NCI-H1105 (cell line): ENCODE measurements at places on chromosomes 1 and 21.

DNA sequence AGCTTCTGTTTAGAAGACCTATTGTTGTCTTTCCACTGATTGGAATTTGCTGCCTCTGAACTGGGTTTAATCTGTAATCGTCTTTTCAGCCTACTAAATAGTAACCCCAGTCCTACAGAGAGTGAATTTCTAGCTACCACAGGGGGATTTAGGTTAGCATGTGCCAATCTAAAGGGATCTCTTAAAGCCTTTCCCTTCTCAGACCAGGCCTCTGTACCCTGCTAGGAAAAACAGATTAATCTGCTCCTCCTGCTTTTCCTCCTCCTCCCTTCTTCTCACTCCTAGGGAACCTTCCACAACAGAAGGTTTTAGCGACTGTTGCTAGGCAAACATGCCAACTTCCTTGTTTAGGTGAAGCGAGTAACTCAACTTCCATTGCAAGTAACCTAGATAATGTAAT, 1.3 kb upstream of the RC3H1 start:
- no peak for DNase-seq

- DNase-seq: no peak
Measured at GRCh38 chr1:4962836-4963235, 308.4 kb downstream of the AJAP1 start.

- DNase-seq: no peak
Measured at GRCh38 chr1:114314098-114314497, 160.4 kb upstream of the SYT6 start.

DNA sequence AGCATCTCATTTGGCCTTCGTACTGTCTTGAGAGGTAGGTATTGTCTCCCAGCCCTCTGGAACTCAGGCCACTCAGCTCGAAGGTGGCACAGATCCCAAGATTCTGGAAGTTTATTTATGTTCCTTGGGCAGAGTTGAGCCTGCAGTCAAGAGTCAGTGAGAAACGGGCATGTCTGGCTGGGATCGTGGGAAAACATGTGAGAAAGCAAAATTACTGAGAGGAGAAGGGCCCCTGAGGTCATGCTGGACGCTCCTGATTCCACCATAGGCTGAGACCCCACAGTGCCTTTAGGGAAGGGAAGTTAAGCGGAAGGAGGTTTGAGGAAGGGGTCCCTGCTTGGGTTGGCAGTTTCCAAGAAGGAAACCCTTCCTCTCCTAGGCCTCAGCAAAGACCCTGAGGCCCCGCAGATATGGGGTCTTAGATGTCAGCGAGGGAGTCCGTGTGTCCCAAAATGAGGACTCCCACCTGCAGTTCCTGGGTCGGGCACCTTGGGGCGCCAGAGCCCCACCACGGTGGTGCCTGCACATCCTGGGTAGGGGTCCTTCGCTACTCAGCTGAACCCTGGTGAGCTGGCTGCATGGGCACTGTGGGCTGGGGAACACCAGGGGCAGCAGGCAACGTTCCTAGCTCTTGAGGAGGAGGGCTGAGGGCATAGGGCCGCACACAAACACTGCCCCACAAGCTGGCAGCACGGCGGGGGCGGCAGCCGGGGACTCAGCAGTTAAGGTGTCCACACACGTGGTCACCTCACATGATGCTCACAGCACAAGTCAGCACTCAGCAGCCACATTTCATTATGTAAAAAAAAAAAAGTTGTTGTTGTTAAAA, 12.3 kb upstream of the SEMA4A start:
- no peak for DNase-seq

DNA sequence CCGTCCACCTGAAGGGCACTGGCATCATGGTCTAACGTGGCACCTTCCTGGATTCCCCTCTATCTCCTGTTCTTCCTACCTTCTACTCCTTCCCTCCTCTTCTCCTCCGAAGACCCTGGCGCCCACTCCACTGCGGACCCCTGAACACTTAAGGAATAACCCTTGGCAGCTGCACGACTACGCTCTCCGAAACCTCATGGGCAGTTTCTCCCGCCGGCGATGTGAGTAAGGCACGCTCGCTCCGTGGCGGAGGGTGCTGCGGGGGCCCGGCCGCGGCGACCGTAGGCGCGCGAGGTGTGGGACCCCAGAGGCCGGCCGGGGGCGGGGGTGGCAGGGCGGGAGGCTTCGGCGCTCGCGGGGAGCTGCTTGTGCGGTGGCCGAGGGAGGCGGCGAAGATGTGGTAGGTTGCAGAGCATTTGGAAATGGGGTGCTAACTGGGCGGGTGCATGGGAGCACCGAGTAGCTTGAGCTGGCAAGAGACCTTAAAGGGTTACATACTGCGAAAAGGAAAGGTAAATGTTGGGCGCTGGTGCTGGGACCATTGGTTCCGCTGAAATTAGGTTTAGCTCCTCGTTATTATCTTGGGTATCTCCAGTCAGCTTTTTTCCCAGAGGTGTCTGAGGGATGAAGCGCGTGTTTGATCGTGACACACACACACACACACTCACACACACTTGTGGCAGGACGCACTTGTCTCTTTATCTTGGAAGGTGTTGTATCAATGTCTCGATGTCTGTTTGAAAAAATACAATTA, 876 bp downstream of the LRRC7 start:
- DNase-seq: peak; percentile 44

DNA sequence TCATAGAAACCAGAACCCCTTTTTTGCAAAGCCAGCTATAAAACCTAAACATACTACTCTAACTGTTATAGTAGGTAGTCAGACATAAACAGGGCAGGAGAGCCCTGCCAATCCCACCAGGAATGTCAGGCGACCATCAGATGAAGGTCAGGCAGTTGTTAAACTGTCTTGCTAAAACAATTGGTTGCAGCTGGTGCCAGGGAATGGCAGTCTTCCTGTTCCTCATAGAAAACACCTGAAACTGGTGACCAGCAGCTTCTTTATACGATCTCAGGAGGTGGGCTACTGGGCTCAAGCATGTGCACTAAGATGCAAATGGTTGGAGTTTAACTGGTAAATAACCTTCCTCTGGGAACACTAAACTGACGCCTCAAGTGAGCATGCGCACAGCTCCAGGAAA, 224.1 kb downstream of the COL11A1 start:
- DNase-seq: no peak

- DNase-seq: no peak
Measured at GRCh38 chr1:227901239-227901905, 46.4 kb downstream of the WNT9A start.

DNA sequence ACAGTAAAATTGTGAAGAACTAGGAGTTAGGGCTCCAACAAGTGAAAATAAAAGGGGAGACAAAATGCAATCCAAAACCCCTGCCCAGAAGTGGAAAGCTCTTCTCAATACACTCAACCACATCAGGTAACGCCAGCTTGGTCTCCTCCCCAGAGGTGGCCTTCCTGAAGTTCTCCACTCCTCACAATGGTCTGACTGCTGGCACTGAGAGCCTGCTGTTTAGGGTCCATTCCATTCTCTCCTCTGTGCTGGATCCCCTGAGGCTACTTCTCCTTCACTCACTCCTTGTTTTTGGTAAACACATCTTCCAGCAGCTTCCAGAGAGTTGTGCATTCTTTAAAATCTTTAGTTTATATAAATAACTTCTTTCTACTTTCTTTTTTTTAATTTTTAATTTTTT, 189.5 kb downstream of the KCNT2 start:
- DNase-seq: no peak

DNA sequence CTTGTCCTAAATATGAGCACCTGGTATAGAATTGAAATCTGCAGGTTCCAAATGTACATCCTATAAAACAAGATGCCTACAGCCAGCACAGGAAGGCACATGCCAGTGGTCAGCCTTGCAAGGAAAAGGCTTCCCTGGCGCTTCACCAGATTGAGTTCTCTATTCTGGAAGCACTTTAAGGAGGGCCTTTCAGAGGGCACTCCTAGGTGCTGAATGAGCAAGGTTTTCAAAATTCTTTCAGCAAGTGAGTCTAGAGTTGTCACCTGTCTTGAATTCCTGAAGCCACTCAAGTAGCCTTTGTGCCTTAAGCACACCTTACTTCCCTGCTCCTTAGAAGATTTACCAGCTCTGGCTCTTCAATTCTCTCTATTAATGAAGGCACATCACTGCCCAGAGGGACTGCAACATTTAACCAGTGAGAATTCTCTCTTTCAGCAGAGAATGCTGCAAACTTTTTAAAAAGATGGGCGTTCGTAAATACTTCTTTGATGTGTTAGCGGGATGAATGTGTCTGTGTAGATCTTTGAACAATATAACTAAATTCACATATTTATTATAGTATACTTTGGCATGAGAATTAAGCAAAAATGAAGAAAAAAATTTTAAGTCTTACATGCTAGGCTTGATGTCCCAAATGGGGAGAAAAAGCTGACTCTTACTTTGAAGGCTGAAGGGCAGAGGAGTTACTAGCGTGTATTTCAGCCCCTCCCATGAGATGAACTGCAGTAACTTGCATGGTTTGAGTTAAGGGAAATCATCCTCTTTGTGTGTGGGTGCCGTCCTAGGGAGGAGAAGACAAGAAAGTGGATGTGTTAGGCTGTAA, 162.0 kb downstream of the NTPCR start:
- DNase-seq: no peak

GRCh38 chr1:9322661-9323244, 30.1 kb downstream of the SPSB1 start:
- no peak for DNase-seq

- no peak for DNase-seq
Measured at GRCh38 chr21:42212266-42212665, 6.7 kb upstream of the ABCG1 start.

DNA sequence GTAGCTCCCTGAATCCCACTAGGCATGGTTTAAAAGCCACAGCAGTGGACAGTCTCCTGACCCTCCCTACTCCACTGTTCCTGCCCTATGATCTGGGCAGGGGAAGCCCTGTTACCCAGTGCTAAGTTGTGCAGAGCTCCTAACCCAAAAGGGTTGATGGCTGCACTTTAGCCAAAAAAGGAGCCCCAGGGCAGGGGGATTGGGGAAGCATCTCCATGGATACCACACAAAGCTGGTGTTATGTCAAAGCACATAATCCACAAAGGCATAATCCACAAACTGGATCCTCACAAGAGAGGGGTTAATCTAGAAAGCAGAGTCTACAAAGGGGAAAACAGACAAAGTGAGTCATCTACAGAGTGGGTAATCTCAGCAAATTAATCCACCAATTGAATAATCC, 5.7 kb downstream of the RSPO1 start:
- no peak for DNase-seq

GRCh38 chr1:183567584-183567983, 22.7 kb downstream of the NCF2 start:
- DNase-seq: peak; percentile 6

DNA sequence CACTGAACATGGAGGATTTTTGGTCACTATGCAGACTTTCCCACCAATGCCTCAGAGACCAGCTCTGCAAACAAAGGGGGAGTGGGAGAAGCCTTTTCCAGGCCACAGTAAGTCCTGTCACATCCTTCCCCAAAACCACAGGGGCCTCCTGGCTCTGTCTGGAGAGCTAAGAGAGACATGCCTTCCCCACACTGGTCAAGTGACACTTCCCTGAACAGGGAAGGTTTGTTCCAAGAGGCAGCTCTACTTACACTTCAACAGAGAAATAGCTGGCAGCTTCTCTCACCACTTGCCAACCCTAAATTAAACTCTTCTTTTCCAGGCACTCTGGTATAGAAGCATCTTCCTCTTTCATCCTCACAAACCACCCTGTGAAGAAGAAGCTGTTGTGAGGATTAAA, 39.7 kb downstream of the EDN2 start:
- DNase-seq: no peak

DNA sequence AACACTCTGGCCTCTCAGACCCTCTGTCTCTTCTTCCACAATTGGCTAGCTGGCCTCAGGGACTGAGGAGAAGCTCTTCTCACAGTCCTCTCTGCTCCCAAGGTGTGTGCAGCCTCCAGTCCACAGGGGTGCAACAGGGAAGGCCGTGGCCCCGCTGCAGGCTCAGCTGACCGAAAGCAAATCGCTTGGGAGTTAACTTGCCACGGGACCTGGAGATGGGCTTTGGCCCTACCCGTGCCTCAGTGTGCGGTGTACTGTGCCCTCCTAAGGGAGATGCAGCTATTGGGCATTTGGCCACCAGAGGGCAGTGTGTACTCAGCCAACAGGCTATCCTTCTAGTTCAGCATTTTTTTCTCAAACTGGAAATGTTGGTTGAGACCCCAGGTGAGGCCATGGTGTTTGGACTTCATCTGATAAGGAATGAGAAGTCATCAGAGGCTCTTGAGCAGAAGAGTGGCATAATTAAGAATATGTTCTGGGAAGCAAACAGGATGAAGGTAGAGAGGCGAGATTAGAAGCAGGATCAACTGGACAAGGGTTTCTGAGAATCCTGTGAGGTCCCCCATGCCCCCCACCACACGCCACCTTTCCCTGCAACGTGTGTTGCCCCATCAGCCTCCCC, 42.5 kb upstream of the TMEM125 start:
- peak; percentile 79 for DNase-seq

- DNase-seq: no peak
Measured at GRCh38 chr1:183209533-183210158, 23.6 kb downstream of the LAMC2 start.

- no peak for DNase-seq
Measured at GRCh38 chr21:35478161-35479064, 429.3 kb upstream of the RUNX1 start.

GRCh38 chr21:37522641-37523295, 156.2 kb downstream of the DYRK1A start:
- DNase-seq: no peak

DNA sequence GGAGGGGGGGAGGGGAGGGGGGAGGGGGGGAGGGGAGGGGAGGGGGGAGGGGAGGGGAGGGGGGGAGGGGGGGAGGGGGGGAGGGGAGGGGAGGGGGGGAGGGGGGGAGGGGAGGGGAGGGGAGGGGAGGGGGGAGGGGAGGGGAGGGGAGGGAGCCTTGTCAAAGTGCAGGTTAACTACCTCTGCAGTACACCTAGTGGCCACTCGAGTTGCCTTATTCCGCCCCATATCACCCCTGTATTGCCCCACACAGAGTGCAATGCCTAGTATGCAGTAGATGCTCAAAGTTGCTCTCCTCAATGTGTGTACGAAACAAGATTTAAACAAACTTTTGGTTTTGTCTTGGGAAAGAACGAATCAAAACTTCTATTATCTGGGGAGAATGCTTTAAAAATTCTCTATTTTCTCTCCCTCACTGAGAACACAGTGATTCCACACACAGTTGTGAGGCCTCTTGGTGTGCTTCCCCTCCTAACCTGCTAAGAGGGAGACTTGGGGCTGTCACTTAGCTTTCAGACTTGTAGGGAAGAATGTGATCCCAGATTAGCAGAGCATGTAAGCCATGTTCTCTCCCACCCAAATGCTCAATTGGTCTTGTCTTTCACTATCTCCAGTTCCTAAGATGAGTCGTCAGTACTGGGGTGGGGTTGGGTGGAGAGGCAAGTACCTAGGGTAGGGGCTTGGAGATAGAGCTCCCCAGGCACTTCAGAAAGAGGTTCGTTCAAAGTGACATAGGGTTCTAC, 79.7 kb upstream of the MAP10 start:
- no peak for DNase-seq
